Stomach (tissue), 19 donors: ENCODE measurements at places on chromosomes 2 and 18. TPM values are rescaled to one million over a fixed set of nuclear protein-coding genes. Genes with fewer than 3 reads are reported as not detected.

The OTOS gene
- total RNA-seq: not detected

The GALNT5 gene
- 27.5 TPM for total RNA-seq

The ERMN gene
- total RNA-seq: 0.58 TPM

The SIX2 gene
- total RNA-seq: 2.6 TPM

GRCh38 chr2:176526995-176527901, 258.0 kb downstream of the MTX2 start:
- no peaks in the 10 kb centered on the region for H3K27me3 ChIP-seq
- no peaks in the 10 kb centered on the region for H3K36me3 ChIP-seq
- H3K4me3 ChIP-seq: no peak overlapping the region

- H3K27ac ChIP-seq: no peak overlapping the region
- DNase-seq: no peak
- no peaks in the 10 kb centered on the region for H3K36me3 ChIP-seq
- H3K27me3 ChIP-seq: no peaks in the 10 kb centered on the region
- peaks cover 43% of the 10 kb centered on the region for H3K4me1 ChIP-seq
These were observed 26.8 kb downstream of the YES1 start for GRCh38 chr18:785242-785641.

GRCh38 chr2:219045937-219046550, 4.7 kb upstream of the CFAP65 start:
- peaks cover 12% of the 10 kb centered on the region for H3K4me1 ChIP-seq
- H3K36me3 ChIP-seq: no peaks in the 10 kb centered on the region
- no peak overlapping the region for H3K4me3 ChIP-seq
- no peak overlapping the region for H3K27ac ChIP-seq
- peak; percentile 87 for DNase-seq
- H3K27me3 ChIP-seq: peaks cover 12% of the 10 kb centered on the region

- no peak overlapping the region for H3K4me3 ChIP-seq
- H3K27ac ChIP-seq: no peak overlapping the region
- no peak for DNase-seq
- H3K4me1 ChIP-seq: no peaks in the 10 kb centered on the region
- no peaks in the 10 kb centered on the region for H3K36me3 ChIP-seq
These were observed 340.7 kb upstream of the TRIB2 start for GRCh38 chr2:12376025-12376424.

DNA sequence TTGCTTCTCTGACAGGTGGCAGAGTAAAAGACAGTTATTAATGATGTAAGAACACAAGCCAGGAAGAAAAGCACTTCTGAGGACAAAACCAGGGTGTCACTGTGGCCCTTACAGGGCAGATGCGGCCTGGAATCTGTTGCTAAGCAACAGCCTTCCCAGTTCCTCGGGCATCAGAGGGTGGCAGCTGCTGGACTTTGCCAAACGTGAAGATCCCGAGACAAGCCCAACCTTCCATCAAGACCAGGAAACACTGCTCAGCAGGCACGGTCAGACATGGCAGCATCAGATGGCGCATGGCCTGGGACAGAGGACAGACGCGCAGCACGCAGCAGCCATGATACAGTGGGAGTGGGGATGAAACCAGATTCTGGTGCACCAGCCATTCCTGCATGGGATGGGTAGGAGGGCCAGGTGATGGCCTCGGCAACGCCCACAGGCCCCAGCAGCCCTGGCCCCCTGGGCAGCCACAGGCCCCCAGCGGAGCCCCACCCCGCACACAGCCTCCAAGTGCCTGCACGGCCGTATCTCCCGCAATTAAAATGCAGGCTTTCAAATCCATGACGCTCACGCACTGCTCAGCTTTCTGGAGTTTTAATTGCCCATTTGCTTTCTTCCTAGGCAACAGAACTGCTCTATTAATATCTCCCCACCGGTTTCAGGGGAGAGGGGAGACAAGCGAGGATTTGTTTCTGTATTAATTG, 89.0 kb downstream of the EIPR1 start:
- DNase-seq: peak; percentile 16
- H3K27ac ChIP-seq: no peak overlapping the region
- H3K27me3 ChIP-seq: no peaks in the 10 kb centered on the region
- no peaks in the 10 kb centered on the region for H3K4me1 ChIP-seq
- H3K4me3 ChIP-seq: no peak overlapping the region
- H3K36me3 ChIP-seq: no peaks in the 10 kb centered on the region

DNA sequence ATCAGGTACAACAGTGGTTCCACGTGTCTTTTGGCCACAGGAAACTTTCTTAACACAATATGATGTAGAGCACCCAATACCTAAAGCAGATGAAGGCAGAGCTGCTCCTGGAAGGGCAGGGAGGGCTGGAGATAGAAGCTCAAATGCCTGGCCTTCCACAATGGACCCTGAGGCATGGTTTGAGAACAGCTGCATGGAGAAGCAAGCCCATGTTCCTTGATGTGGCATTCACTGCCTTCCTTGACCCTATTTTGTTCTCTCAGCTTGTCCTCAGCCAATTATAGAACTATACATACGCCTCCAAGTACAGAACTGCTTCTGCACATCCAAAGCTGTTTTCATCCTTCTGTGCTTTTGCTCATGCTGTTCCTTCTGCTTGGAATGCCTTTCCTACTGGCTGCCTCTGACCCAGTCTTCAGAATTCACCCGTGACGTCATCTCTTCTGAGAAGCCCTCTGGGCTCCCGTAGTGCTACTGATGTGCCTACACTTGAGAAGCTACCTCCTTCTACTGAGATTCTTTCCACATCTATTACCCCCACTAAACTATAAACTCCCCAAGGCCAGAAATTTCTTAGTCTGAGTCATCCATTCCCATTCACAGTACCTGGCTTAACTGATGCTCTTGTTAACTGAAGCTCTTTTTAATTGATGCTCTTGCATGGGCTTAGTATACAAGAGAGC, 69.9 kb downstream of the CHRNA1 start:
- no peak for DNase-seq
- no peak overlapping the region for H3K27ac ChIP-seq
- no peaks in the 10 kb centered on the region for H3K36me3 ChIP-seq
- no peaks in the 10 kb centered on the region for H3K4me1 ChIP-seq
- H3K27me3 ChIP-seq: peaks cover 6% of the 10 kb centered on the region
- H3K4me3 ChIP-seq: no peak overlapping the region

DNA sequence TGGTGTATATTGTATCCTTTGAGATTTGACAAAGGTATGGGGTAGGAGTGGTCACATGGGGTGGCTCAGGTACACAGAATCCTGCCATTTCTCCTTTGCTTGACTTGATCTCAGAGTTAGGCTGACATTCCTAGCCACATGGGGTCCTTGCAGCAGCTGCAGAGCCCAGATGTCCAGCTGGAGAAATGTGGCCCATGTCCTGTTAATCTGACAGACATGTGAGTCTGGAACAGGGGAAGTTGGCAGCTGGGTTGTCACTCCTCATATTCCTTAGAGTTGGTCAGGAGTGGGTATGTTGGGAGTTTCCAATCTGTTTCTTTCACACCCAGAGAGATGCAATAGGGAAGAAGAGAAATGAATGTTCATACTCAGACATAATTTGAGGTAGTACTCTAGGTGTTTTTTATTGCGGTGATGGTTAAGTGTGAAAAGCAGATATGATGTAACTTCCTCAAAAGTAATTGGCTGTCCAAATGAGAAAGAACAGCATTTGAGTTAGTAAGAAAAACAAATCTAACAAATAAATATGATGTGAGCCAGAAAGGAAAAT, 402.6 kb upstream of the MEIS1 start:
- H3K4me3 ChIP-seq: no peak overlapping the region
- H3K27ac ChIP-seq: no peak overlapping the region
- no peaks in the 10 kb centered on the region for H3K27me3 ChIP-seq

DNA sequence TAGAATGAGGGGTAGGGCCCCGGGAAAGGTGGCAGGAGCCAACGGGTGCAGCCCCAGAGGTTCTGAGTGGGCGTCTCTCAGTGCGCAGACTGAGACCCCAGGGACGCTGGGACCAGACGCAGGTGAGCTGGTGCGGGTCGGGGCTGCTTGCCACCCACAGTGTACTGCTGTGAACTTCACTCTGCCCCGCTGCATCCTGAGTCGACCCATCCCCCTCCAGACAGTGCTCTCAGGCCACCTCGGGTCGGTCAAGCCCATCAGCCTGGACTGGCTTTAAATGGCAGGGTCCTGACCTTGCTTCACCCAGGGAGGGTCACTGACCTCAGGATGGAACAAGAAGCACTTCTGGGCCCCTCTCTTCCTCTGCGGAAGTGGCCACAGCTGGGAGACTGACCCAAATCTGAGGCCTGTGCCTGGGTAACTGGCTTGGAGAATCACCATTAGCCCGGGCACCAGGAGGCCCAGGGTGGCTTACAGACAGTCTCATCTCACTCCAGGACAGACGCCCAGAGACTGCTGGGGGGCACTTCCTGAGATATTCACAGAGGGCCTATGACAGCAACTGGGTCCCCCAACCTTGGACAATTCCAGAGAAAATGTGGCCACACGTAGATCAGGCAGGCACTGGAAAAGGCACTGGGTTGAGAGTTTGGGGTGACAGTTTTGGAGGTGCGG, 23.7 kb upstream of the BOK start:
- H3K4me3 ChIP-seq: no peak overlapping the region
- H3K36me3 ChIP-seq: no peaks in the 10 kb centered on the region
- no peak for DNase-seq
- no peaks in the 10 kb centered on the region for H3K4me1 ChIP-seq
- H3K27ac ChIP-seq: no peak overlapping the region
